ENCODE measurements at places on chromosomes 13 and 19. TPM values are rescaled to one million over a fixed set of nuclear protein-coding genes. Genes with fewer than 3 reads are reported as not detected.

Gene HS6ST3
- 2.4 TPM for total RNA-seq

DNA sequence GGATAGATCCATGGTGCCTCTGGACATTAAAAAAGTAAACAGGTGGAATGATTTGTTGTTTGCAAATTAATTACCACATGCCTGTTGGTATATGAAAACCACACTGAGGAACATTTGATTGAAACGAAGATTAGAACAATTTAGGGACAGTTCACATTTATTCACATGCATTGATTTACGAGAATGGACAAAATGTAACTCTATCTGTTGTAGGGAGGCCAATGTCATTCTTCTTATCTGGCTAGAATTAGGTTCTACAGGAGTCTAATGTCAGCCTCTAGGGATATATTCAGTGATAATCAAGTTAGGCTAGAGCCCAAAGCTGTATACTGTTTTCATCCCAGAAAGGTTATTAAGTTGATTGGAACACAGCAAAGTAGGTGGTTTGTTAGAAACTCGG, 125.4 kb downstream of the COL4A2 start:
- no peak for DNase-seq

Gene NLRP7
- not detected for total RNA-seq

DNA sequence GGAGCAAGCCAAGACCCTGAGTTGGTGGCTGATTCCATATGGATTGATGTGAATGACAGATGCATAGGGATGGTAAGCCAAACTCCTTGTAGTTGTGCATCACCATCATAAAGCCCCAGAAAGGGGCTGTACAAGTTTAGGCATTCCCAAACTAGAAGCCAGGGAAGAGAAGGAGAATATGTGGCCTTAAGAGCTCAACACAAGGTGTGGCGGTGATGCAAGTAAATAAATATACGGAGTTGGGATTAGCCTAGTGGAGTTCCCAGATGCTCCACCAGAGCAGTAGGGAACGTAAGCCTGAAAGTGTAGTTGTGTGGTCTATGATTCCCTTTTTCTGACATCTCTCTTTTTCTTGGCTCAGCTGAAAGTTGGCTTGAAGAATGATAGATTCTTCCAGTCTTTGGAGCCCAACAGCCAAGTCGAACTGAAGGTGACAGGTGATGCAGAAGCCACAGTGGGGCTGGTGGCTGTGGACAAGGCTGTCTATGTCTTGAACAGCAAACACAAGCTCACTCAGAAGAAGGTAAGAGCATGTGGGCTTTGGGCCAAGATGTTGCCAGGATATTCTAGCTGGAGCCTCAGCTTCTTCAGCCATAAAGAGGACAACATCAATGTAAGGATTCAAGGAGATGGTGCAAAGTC, 30.1 kb downstream of the RDH8 start:
- DNase-seq: no peak

DNA sequence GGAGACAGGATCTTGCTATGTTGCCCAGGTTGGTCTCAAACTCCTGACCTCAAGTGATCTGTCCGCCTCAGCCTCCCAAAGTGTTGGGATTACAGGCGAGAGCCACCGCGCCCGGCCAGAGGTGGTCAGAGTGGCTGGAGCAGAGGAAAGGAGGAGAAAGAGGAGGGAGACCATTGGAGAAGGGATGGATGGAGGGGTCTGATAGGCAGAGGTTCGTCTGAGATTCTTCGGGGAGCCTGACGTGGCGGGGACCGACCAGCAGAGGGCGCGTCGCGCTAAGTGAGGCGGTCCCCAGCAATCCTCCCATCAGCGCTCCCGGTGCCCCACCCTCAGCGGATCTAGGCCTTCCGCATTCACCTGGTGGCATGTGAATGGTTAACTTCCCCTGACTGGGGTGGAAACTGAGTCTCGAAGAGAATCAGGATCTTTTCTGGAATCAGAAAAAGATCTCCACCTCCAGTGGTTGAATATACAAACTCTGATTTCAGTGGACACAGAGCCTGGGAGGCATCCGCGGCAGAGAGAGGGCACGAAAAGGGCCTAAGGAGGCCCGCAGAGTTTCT, 8.8 kb downstream of the GTPBP3 start:
- no peak for DNase-seq

Gene BRME1
- 4.1 TPM for total RNA-seq

GRCh38 chr19:11278670-11279069, 16.3 kb upstream of the DOCK6 start:
- DNase-seq: no peak

GRCh38 chr19:8506402-8506957, 4.0 kb upstream of the PRAM1 start:
- peak; percentile 42 for DNase-seq

Gene PCDH8
- total RNA-seq: 0.04 TPM

DNA sequence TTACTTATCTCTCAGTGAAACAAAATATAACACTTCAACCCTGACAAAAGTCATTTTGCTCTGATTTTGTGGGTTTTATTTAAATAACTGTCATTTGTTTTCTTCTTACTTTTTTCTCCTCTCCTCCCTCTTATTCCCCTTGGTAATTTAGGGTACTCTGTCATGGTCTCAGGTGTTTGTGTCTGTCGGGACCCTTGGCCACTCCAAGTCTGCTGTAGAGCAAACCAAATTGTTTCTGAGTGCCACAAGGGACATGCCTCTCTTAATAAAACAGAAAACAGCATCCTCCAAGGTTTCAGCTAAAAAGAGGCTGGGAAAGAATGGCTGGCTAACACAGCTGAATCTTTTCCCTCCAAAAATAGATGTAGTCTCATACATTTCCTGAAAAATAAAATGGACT, 573.1 kb upstream of the KLF12 start:
- no peak for DNase-seq

Data from pancreas (tissue), 10 donors.